ENCODE measurements at places on chromosomes 7 and 10.

DNA sequence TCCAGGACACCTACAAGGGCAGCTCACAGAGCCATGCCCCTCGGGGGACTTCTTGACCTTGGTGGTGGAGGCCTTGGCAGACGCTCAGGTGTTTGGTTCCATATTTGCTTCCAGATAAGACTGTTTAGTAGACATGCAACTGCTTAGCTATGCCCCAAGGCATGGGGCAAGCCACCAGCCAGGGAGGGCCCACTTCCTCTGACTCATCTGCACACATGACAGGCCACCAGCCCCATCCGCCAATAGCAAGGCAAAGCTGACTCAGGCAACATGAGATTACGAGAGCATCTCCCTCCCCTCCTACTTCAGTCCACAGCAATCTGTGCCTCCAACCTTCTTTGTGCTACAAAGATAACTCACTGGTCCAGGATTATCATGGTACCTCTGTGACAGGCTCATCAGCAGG, 54.9 kb downstream of the KCNMA1 start:
- no peak for DNase-seq

DNA sequence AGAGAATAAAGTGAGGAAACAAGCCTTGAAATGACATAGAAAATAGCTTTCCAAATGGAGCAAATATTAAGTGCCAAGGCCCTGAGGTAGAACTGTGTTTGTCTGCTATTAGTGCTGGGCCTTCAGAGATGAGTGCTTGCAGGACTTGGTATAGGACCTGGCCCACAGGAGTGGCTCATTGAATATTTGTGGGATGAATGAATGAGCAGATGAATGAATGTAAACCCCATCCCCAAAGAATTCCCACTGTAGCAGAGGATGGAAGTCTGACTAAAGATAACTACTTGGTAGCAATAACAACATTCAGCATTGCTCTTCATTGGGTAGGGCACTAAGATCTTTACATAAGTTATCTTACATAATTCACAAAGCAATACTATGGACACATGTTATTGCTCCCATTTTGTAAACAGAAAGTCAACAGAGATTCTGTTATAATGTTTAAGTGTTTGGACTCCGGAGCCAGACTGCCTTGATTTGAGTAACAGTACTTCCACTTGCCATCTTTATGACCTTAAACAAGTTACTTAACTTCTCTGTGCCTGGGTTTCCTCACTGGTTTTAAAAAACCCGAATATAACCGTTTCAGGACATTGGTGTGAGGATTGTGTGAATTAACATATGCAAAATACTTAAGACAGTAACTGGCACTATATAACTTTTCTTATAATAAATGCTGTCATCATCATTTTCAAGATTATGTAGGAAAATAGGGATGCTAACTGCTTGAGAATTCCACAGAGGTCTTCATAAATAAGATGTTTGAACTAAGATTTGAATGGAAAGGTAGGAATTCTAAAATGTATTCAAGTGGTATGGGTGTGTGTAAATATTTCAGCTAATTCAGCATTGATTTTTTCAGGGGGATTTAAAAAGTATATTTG, 141.9 kb downstream of the PRKG1 start:
- DNase-seq, result no peak

GRCh38 chr7:113092762-113093161, 6.1 kb upstream of the GPR85 start:
- no peak for DNase-seq

DNA sequence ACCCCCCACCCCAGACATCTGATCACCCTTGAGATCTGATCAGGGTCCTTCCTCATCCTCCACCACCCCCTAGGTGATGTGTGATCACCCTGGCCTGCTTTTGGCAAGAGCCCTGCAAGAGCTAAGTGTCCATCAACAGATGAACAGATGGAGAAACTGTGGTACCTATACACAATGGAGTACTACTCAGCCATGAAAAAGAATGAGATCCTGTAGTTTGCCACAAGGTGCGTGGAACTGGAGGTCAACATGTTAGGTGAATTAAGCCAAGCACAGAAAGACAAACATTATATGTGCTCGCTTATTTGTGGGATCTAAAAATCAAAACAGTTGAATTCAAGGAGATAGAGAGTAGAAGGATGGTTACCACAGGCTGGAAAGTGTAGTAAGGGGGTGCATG, 209.1 kb downstream of the USP6NL start:
- no peak for DNase-seq
